Right atrium auricular region (tissue), 2 donors: ENCODE measurements at places on chromosomes 12 and 14. TPM values are rescaled to one million over a fixed set of nuclear protein-coding genes. Genes with fewer than 3 reads are reported as not detected.

Gene NTN4
- total RNA-seq: 85.3 TPM

DNA sequence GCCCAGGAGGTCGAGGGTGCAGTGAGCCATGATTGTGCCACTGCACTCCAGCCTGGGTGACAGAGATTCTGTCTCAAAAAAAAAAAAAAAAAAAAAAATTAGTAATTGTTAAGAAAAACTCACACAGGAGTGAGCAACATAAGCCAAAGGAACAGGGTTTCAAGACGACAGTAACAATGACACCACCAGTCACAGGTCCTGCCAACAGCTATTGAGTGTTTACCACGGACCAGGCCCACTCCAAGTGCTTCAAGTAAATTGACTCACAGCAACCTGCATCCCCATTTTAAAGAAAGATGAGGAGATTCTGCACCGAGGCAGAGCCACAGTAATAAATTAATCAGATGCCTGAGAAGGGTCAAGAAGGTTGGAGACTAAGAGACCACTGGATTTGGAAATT lies 194.5 kb downstream of the DPF3 start:
- no peak for DNase-seq
- no peaks in the 10 kb centered on the region for H3K36me3 ChIP-seq
- no peak overlapping the region for H3K4me3 ChIP-seq
- H3K27me3 ChIP-seq: no peaks in the 10 kb centered on the region
- H3K4me1 ChIP-seq: peaks cover 34% of the 10 kb centered on the region
- H3K27ac ChIP-seq: peak overlapping the region; percentile 44

DNA sequence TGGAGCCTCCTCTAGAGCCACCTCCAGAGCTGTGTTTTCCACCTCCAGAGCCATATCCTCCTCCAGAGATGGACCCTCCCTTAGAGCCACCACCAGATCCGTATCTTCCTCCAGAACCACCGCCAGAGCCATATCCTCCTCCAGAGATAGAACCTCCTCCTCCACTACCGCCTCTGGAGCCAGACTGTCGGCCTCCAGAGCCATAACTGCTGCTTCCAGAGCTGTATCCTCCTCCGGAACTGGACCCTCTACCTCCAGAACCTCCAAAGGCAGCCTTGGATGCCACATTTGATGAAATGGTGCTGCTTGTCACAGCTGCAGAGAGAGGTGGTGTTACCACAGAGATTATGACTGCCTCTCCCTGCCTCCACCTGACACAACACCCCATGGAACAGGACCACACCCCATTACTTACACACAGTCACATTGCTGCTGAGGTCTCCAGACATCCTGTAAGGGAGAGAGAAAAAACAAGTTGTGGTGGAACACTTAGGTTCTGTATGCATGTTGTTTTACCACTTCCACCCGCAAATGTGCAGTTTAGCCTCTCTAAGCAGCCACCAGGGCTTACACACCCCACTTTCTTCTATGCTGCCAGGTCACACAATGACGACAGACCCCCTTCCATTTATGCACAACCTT lies 6.8 kb downstream of the KRT2 start:
- H3K4me1 ChIP-seq: no peaks in the 10 kb centered on the region
- H3K27ac ChIP-seq: no peak overlapping the region
- no peak overlapping the region for H3K4me3 ChIP-seq
- no peak for DNase-seq

GRCh38 chr14:57389646-57390036 lies 745 bp upstream of the NAA30 start:
- DNase-seq: no peak
- peak overlapping the region; percentile 78 for H3K4me3 ChIP-seq
- no peaks in the 10 kb centered on the region for H3K27me3 ChIP-seq
- H3K4me1 ChIP-seq: peaks cover 31% of the 10 kb centered on the region
- H3K27ac ChIP-seq: peak overlapping the region; percentile 85

Gene WNT1
- total RNA-seq: not detected

GRCh38 chr12:138171-138897 lies 71.8 kb downstream of the IQSEC3 start:
- DNase-seq: no peak
- H3K27me3 ChIP-seq: no peaks in the 10 kb centered on the region
- H3K4me1 ChIP-seq: no peaks in the 10 kb centered on the region
- no peak overlapping the region for H3K27ac ChIP-seq
- peak overlapping the region; percentile 47 for H3K4me3 ChIP-seq

Gene ADCY4
- 17.1 TPM for total RNA-seq

DNA sequence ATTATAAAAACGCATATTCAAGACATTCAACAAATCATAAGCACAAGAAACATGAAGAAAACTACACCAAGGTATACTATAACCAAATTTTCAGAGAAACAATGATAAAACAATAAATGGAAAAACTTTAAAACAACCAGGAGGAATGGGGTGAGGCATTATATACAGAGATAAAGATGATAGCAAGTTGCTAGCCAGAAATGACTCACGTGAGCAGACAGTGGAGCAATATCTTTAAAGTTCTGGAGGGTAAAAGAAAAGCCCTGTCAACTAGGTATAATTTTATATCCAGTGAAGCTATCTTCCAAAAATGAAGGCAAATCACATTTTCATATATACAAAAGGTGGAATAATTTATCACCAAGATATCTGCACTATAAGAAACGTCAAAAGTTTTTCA lies 97.8 kb upstream of the PCED1B start:
- H3K36me3 ChIP-seq: no peaks in the 10 kb centered on the region
- no peaks in the 10 kb centered on the region for H3K4me1 ChIP-seq
- no peak for DNase-seq
- no peaks in the 10 kb centered on the region for H3K27me3 ChIP-seq

- H3K4me3 ChIP-seq: no peak overlapping the region
- DNase-seq: no peak
- no peaks in the 10 kb centered on the region for H3K4me1 ChIP-seq
- H3K36me3 ChIP-seq: no peaks in the 10 kb centered on the region
- H3K27me3 ChIP-seq: no peaks in the 10 kb centered on the region
Measured at GRCh38 chr12:105676694-105677093, 346.2 kb downstream of the C12orf75 start.

- no peak overlapping the region for H3K4me3 ChIP-seq
- peaks cover under 1% of the 10 kb centered on the region for H3K36me3 ChIP-seq
- no peaks in the 10 kb centered on the region for H3K4me1 ChIP-seq
Measured at GRCh38 chr12:66232263-66232662, 43.2 kb downstream of the IRAK3 start.

DNA sequence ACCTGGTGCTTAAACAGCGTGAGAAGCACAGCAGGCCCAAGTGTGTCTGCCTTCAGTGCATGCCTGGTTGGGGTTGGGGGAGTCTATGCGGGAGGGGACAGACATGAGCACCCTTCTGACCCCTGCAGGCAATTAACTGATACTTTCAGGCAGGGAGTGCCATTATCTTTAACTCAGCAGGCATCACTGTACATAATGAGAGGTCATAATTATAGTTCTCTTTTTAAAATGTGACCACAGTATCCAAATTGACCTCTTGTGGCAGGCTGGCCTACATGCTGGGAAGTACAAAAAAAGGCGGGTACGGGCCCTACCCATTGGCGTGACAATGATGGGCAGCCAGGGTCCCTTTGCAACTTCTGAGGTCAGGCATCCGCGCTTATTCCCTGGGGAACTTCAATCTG lies 209.1 kb downstream of the FOXN3 start:
- H3K27me3 ChIP-seq: no peaks in the 10 kb centered on the region
- DNase-seq: no peak
- H3K27ac ChIP-seq: no peak overlapping the region

GRCh38 chr12:25197608-25198007 lies 2.6 kb downstream of the ETFRF1 start:
- no peak overlapping the region for H3K4me3 ChIP-seq
- no peaks in the 10 kb centered on the region for H3K27me3 ChIP-seq
- no peak for DNase-seq
- no peaks in the 10 kb centered on the region for H3K4me1 ChIP-seq
- no peak overlapping the region for H3K27ac ChIP-seq

GRCh38 chr12:52294803-52295202 lies 3.5 kb upstream of the KRT81 start:
- no peaks in the 10 kb centered on the region for H3K27me3 ChIP-seq
- no peak overlapping the region for H3K4me3 ChIP-seq
- H3K27ac ChIP-seq: no peak overlapping the region

DNA sequence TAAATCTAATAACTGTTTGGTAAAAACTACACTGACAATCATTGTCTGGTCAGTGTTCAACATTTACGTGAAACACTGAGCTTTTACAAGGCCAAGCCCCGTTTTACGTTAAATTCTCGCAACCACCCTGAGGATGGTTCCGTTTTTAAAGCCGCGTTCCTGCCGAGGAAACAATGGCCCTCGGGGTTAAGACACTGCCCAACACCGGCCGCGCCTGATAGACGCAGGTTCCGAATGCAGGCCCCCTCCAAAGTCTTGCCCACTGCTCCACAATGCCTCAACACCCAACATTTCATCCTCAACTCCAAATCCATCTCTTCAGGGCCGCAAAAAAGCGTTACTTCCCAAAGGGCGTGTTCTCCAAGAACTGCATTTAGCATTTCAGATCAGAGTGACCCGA lies 953 bp upstream of the SNRPF start:
- no peaks in the 10 kb centered on the region for H3K4me1 ChIP-seq
- H3K36me3 ChIP-seq: peaks cover 17% of the 10 kb centered on the region
- DNase-seq: no peak
- H3K27me3 ChIP-seq: no peaks in the 10 kb centered on the region
- no peak overlapping the region for H3K27ac ChIP-seq

- no peaks in the 10 kb centered on the region for H3K27me3 ChIP-seq
- no peaks in the 10 kb centered on the region for H3K36me3 ChIP-seq
- no peak overlapping the region for H3K4me3 ChIP-seq
- H3K4me1 ChIP-seq: no peaks in the 10 kb centered on the region
Measured at GRCh38 chr12:88471331-88472045, 108.8 kb downstream of the KITLG start.

- H3K27ac ChIP-seq: no peak overlapping the region
- DNase-seq: no peak
- H3K27me3 ChIP-seq: no peaks in the 10 kb centered on the region
- no peaks in the 10 kb centered on the region for H3K4me1 ChIP-seq
Measured at GRCh38 chr12:123843912-123844748, 82.0 kb downstream of the DNAH10 start.

DNA sequence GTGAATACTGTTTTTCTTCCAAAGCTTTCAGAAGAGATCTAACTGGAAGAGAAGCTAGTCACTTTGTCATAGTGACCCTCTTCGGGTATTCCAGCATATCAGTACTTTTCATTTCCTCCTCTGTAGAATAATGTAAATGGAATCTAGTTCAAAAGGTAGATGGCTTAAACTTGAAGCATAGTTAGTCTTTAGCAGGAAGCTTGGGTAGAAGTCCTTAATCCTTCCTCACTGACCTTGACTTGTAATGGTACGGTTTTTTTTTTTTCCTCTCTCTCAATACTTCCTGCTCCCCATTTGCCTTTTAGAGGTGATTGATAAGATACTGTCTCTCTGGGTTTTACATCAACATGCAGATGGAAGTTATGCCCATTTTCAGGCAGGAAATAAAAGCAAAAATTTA lies 1.7 kb downstream of the FBXO34 start:
- H3K27me3 ChIP-seq: no peaks in the 10 kb centered on the region
- DNase-seq: no peak
- peak overlapping the region; percentile 95 for H3K27ac ChIP-seq
- H3K4me1 ChIP-seq: peaks cover 51% of the 10 kb centered on the region
- no peaks in the 10 kb centered on the region for H3K36me3 ChIP-seq

Gene MYF6
- 0.28 TPM for total RNA-seq

Gene GPRC5A
- 14.3 TPM for total RNA-seq

Gene PMEL
- total RNA-seq: 0.67 TPM

- no peaks in the 10 kb centered on the region for H3K36me3 ChIP-seq
- H3K27ac ChIP-seq: no peak overlapping the region
- DNase-seq: no peak
Measured at GRCh38 chr12:85156569-85156968, 120.4 kb downstream of the LRRIQ1 start.

Gene TRHDE
- total RNA-seq: 0.37 TPM

Gene E2F7
- total RNA-seq: 0.75 TPM

DNA sequence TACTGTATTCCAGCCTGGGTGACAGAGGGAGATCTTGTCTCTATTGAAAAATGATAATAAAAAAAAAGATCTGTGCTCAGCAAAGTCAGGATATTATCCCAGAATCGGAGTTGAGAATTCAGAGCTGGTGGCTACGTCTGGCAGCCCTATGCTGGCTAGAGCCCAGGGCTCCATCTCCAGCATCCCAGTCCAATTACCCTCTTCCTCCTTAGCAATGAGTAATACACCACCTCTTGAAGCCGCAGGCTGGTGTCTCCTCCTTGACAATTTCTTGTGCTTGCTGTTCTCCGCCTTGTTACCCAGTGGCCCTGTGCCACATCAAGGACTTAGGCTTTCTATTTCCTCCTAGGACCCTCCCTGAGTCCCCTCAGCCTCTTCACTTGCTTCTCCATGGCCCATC lies 38.4 kb upstream of the DDX11 start:
- H3K36me3 ChIP-seq: no peaks in the 10 kb centered on the region
- H3K4me1 ChIP-seq: peaks cover 46% of the 10 kb centered on the region
- H3K27me3 ChIP-seq: no peaks in the 10 kb centered on the region
- no peak overlapping the region for H3K4me3 ChIP-seq
- H3K27ac ChIP-seq: no peak overlapping the region
- DNase-seq: no peak

- no peak overlapping the region for H3K4me3 ChIP-seq
- no peak overlapping the region for H3K27ac ChIP-seq
- DNase-seq: no peak
- no peaks in the 10 kb centered on the region for H3K36me3 ChIP-seq
- H3K27me3 ChIP-seq: no peaks in the 10 kb centered on the region
- no peaks in the 10 kb centered on the region for H3K4me1 ChIP-seq
Measured at GRCh38 chr12:30457621-30458289, 237.9 kb downstream of the IPO8 start.

Gene C12orf75
- total RNA-seq: 2.1 TPM

GRCh38 chr12:41008472-41008871 lies 179.6 kb upstream of the PDZRN4 start:
- H3K27me3 ChIP-seq: no peaks in the 10 kb centered on the region
- no peak overlapping the region for H3K27ac ChIP-seq
- DNase-seq: no peak
- H3K4me1 ChIP-seq: no peaks in the 10 kb centered on the region
- H3K4me3 ChIP-seq: no peak overlapping the region

- no peak overlapping the region for H3K27ac ChIP-seq
- H3K4me1 ChIP-seq: peaks cover 72% of the 10 kb centered on the region
- DNase-seq: no peak
- H3K36me3 ChIP-seq: no peaks in the 10 kb centered on the region
Measured at GRCh38 chr14:95493976-95494375, 22.5 kb downstream of the SYNE3 start.

Gene BRI3BP
- total RNA-seq: 2.8 TPM

Gene KRT82
- total RNA-seq: not detected

Gene SERPINA3
- total RNA-seq: 57.2 TPM

Gene BCL11B
- total RNA-seq: 0.19 TPM

GRCh38 chr12:68139001-68139400 lies 20.5 kb downstream of the IFNG start:
- H3K4me3 ChIP-seq: no peak overlapping the region
- no peak for DNase-seq
- no peak overlapping the region for H3K27ac ChIP-seq
- H3K27me3 ChIP-seq: no peaks in the 10 kb centered on the region
- H3K36me3 ChIP-seq: no peaks in the 10 kb centered on the region

DNA sequence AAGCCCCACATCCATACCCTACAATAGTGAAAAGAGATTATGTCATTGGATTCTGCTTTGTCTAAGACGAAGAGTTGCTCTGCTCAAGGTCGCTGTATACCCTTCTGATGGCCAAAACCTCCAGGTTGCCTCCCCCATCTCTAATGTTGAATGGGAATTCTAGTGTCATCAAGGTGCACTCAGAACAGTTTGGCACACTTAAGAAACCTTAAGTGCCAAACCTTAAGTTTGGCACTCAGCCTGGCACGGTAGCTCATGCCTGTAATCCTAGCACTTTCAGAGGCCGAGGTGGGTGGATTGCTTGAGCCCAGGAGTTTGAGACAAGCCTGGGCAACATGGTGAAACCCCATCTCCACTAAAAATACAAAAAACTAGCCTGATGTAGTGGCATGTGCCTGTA lies 1245.6 kb upstream of the SEL1L start:
- no peaks in the 10 kb centered on the region for H3K36me3 ChIP-seq
- no peak overlapping the region for H3K4me3 ChIP-seq
- no peak overlapping the region for H3K27ac ChIP-seq

Gene KIF26A
- 14.1 TPM for total RNA-seq
